Thoracic aorta (tissue), 2 donors: ENCODE measurements at places on chromosomes 4 and X.

DNA sequence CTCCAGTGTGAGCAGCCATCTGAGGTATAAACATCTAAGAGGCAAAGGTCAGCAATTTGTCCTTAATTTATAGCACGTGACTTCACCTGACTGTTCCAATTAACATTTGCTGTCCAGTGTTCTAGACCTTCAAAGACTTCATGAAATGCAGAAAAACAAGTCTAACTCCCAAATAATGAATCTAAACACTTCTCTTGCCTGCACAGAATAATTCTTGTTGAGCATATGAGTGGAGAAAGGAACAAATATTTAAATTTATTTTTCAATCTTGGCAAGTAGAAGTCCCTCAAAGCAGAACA, 12.0 kb downstream of the RFC1 start:
- no peak for DNase-seq

DNA sequence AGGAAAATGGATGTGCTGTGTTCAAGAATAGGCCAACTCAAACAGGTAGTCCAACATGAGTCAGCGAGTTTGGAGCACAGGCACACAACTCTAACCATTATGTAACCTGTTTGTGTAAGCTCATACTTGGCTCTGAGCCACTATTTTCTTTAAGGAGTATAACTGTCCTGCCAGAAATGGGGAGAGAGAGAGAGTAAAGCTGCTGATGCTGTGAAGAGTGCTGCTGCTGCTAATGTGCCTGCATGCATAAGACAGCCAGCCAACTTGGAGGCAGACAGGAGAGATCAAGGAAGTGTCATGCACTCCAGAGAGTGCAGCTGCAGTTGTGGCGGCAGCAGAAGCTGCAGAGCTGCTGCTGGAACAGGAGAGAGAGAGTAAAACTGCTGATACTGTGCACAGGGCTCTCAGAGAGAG, 11.7 kb upstream of the STATH start:
- DNase-seq, result no peak

DNA sequence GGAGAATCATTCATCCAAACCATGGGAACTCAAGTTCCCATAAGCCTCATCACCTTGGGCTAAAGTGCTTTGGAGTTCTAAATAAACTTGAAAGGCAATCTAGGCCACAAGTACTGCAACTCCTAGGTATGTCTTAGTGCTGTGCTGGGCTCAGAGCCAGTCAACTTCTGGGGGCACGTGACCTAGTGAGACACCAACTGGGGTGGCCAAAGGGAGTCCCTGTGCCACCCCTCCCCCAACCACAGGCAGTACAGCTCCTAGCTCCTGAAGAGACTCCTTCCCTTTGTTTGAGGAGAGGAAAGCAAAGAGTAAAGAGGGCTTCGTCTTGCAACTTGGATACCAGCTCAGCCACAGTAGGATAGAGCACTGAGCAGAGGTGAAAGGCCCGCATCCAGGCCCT, 154.2 kb upstream of the IL1RAPL2 start:
- no peak for DNase-seq

- no peak for DNase-seq
These were observed 66.7 kb upstream of the DHX15 start for GRCh38 chr4:24650849-24651640.

GRCh38 chr4:85557016-85557901, 82.3 kb downstream of the ARHGAP24 start:
- DNase-seq, result no peak

- DNase-seq, result no peak
These were observed 180.7 kb downstream of the AR start for GRCh38 chrX:67724359-67725110.

- DNase-seq, result no peak
These were observed 68.0 kb upstream of the TLR2 start for GRCh38 chr4:153616006-153616555.

DNA sequence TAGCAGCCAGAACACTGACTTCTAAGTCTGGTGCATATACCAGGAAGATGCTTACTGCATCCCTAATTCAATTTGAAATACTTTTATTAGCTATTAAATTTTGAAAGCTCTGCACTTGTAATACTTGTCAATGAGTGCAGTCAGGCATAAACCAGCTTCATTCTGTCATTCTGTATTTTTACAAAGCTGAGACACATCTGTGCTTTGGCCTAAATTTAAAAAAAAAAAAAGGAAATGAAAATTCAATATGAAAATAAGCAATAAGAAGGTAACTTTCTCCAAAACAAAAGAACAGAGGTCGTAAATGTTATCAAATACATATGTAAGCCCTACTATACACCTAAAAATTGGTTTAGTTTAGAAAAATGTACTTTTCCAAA, 7.0 kb downstream of the SMIM14 start:
- no peak for DNase-seq
